AG09319 (cell line): ENCODE measurements at places on chromosomes 4 and X.

GRCh38 chr4:73438048-73438447 lies 2.0 kb downstream of the AFP start:
- DNase-seq, result no peak

GRCh38 chrX:43677993-43678392 lies 21.9 kb downstream of the MAOA start:
- no peak for DNase-seq

- DNase-seq, result no peak
Observed at GRCh38 chr4:8052160-8052691, 106.4 kb downstream of the ABLIM2 start.

- DNase-seq, result no peak
Observed at GRCh38 chrX:22186165-22186564, 86.5 kb upstream of the CBLL2 start.

DNA sequence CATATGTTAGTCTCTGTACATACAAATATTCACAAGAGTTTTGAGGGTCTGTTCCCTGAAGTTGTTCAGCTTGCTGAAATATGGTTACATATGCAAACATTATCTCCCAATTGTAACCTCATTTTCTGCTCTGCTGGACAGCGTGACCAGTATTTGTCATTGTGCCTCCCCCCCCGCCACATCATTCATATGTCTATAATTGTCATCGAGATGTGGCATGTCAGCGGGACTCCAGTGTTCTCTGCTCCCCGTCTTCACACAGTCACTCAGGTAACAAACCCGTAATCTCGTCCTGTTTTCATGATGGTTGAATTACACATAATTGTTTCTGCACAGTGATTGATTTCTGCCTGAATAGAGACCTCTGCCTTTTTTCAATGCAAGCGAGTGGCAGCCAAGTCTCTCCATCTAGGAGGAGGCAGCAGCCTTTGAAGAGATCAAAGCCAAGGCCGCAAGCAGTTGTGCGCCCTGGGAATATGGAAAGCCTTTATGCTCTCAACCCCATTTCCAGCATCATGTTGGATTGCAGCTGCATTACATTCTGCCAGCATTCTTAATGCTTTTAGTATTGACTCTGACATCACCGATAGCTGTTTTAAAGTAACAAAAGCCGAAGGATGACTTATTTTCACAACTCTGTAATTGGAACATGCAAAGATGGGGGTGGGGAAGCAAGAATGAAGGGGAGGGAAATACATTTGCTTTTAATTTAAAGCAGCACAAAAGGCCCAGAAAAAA lies 27.4 kb downstream of the LEF1 start:
- DNase-seq, result peak; percentile 3

- DNase-seq, result no peak
Observed at GRCh38 chrX:1451661-1452515, 821 bp downstream of the ASMTL start.

- no peak for DNase-seq
Observed at GRCh38 chr4:153223427-153223801, 19.2 kb downstream of the TRIM2 start.

GRCh38 chr4:3481113-3481531 lies 18.0 kb downstream of the DOK7 start:
- no peak for DNase-seq

- DNase-seq, result no peak
Observed at GRCh38 chrX:123432361-123433150, 248.5 kb downstream of the GRIA3 start.

GRCh38 chrX:47293106-47293505 lies 60.3 kb downstream of the USP11 start:
- DNase-seq, result no peak

GRCh38 chr4:181845617-181846016 lies 397.6 kb upstream of the TENM3 start:
- DNase-seq, result no peak

- DNase-seq, result no peak
Observed at GRCh38 chrX:37802028-37802427, 22.2 kb downstream of the CYBB start.
